ENCODE measurements at places on chromosomes 6 and 20.
A peak's percentile ranks its signal among the peaks of the same experiment; 100 is the strongest.

GRCh38 chr6:41494212-41495110, 51.7 kb upstream of the FOXP4 start:
- no peak for DNase-seq

DNA sequence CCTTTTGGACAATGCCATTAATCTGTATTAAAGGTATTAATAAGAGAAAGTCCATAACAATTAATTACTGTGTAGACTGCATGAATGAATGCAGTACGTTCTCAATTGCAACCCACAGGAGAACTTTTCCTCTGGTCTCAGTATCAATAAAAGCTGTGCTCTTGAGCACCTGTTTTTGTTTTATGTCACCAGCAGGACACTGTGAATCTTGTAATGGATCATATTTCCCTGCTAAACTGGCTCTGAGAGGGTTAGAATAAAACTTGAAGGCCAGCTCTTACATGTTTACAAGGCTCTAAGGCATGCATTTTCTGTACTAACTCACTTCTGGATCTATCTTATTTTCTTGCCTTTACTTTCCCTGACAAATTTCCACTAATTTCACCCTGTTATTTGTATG, 214.3 kb upstream of the PLN start:
- DNase-seq: no peak

DNA sequence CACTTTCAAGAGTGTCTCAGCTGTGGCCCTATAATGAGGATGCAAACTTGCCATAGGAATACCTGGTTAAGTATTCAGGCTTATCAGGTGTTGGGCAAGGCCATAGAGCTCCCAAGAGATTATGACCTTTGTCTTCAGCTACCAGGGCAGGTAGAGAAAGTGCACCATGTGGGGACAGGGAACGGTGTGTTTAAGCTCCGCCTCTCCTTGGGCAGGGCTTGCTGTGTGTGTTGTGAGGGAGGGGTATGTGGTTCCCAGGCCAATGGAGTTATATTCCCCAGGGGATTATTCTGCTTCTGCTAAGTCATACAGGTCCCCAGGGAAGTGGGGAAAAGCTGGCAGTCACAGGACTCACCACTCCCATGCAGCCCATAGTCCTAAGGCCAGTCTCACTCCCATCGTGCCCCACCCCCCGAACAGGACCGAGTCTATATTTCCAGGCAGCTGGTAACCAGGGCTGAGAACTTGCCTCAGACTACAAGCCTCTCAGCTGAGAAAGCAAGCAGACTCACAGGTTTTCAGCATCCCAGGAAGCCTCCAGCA, 660.2 kb downstream of the HTR1B start:
- no peak for DNase-seq

DNA sequence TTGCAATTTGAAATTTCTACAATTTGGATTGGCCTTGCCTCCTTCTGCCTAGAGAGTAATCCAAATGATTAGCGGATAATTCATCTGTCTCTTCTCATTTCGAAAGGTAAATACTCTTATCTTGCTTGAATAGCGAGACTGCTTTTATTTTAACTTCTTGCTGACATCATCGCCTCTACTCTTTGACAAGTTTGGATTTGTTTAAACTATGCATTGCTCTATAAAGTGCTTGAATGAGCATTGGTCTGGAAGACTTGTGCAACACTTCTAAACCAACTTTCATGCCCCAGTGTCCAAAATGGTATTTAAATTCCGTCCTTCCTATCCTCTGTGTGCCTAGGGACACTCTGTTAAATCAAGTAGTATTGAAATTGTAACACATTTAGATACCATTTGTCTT, 384.1 kb upstream of the SLC35B3 start:
- no peak for DNase-seq

- DNase-seq: no peak
Measured at GRCh38 chr20:61287583-61288275, 35.7 kb downstream of the CDH4 start.

DNA sequence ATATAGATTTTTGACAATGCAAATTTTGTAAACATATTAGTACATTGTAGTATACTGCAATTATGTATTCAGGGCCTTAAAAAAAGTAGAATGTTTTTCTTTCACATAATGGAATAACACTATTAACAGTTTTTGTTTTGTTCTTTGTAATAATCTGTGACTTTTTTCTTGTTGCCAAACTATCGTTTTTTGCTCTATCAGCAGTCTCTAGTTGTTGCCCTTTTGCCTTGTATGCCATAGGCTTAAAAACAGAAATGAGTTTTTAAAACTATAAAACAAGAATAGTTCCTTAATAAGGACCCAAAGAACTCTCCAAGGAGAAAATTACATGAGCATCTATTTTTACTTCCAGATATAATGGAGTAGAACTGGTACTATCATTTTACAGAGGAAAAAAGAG, 29.5 kb downstream of the REPS1 start:
- DNase-seq: no peak

GRCh38 chr6:113634352-113635163, 222.6 kb upstream of the MARCKS start:
- no peak for DNase-seq

DNA sequence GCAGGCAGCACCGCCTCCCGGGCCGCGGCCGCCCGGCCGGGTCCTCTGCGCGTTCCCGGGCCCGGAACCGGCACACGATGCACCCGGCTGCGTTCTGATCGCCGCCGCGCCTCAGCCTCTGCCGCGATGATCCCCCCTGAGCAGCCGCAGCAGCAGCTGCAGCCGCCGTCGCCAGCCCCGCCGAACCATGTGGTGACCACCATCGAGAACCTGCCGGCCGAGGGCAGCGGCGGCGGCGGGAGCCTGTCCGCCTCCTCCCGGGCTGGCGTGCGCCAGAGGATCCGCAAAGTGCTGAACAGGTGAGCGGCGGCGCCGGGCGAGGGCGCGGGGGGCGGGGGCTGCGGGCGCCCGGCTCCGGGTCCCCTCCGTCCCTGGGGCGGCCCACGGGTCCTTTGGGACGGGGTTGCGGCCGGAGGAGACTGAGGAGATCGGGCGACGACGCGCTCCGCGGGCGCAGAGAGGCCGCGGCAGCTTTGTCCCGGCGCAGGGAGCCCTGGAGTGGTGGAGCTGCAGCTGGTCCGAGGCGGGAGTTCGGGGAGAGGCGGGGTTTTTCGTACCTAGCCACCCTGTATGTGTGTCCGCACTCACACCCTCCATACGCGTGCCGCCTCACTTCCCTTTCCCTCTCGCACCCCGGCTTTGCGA, 659 bp downstream of the SLC35F1 start:
- DNase-seq: no peak

DNA sequence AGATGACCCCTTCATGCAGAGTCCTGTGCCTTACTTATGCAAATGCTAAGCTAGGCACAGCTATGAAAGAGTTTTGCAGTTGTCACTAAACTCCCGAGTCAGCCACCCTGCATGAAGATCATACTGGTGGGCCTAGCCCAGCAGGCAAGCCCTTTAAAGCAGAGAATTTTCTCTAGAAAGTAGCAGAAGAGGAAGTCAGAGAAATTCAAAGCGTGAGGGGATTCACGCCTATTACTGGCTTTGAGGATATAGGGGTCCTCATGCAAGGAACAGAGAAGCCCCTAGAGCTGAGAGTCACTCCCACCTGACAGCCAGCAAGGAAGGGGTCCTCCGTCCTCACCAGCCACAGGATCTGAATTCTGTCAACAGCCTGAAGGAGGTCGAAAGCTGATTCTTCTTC, 54.6 kb downstream of the MYB start:
- DNase-seq: no peak

GRCh38 chr6:62150048-62150663, 135.9 kb downstream of the KHDRBS2 start:
- no peak for DNase-seq

DNA sequence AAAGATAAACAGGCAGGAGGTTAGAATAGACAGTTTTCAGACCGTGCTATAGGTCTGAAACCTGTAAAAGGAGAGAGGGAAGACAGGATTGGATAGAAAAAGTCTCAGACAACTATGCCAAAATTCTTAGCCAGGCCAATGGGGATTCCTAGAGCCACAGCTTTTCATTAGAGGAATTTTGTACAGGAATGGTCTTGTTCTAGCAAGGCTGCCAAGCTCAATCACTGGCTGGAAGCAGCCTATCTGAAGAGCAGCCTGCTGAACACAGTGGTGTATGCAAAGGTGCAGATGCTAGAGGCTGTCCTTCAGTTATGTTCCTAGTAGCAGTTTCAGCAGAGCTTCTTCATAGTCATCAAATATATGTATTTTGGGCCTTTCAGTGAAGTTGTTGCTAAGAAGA, 313.1 kb downstream of the GRIK2 start:
- no peak for DNase-seq

DNA sequence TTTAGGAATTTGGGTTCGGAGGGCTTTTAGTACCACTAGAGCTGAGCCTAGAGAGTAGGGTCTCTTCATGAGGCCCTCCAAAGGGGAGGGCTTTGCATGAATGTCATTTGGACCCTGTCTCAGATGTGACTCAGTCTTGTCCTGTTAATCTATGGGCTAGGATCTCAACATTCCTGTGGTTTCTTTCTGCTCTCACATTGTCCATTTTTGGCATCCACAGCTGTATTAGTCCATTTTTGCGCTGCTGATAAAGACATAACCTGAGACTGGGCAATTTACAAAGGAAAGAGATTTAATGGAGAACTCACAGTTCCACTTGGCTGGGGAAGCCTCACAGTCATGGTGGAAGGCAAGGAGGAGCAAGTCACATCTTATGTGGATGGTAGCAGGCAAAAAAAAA, 61.0 kb downstream of the CRYBG1 start:
- no peak for DNase-seq

DNA sequence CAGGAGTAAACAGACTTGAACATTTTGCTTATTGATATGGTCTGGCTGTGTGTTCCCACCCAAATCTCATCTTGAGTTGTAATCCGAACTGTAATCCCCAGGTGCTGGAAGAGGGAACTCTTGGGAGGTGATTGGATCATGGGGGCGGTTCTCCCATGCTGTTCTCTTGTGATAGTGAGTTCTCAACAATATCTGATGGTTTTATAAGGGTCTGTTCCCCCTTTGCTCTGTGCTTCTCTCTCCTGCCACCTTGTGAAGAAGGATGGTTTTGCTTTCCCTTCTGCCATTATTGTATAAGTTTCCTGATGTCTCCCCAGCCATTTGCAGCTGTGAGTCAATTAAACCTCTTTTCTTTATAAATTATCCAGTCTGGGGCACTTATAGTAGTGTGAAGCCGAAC, 40.0 kb downstream of the MYLIP start:
- DNase-seq: no peak

- no peak for DNase-seq
Measured at GRCh38 chr6:106072501-106073090, 13.5 kb upstream of the PRDM1 start.

DNA sequence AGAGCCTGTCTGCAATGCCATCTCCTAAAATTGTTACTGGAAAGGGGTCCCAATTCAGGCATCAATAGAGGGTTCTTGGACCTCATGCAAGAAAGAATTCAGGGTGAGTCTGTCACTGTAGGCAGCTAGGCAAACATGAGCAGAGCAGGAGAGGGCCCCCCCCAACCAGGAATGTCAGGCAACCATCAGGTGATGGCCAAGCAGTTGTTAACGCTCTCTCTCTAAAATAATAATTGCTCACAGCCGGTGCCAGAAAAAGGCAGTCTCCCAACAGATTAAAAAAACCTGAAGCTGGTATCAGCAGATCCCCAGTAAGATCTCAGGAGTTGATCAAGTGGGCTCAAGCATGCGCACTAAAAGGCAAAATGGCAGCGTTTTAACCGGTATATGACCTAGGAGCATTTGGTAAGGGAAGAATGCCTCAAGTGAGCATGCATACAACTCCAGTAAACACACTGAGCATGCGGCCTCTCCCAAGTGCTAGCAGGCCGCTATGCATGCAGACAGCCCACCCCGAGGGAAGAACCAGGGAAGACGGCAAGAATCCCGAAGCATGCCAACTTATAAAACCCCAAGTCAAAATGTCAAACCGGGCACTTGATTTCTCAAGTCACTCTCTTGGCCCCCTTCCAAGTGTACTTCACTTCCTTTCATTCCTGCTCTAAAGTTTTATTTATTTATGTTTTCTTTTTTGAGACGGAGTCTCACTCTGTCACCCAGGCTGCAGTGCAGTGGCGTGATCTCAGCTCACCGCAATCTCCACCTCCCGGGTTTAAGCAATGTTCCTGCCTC, 44.0 kb upstream of the RNGTT start:
- DNase-seq: no peak

GRCh38 chr6:47203266-47203937, 106.3 kb downstream of the TNFRSF21 start:
- no peak for DNase-seq

- DNase-seq: no peak
Measured at GRCh38 chr20:46139266-46139889, 21.3 kb downstream of the CD40 start.

- peak; percentile 67 for DNase-seq
Measured at GRCh38 chr6:44086931-44087574, 40.2 kb downstream of the MRPL14 start.

GRCh38 chr6:27187231-27188060, 60.1 kb upstream of the PRSS16 start:
- DNase-seq: no peak

GRCh38 chr6:25713824-25714223, 40.7 kb upstream of the SLC17A4 start:
- no peak for DNase-seq

- no peak for DNase-seq
Measured at GRCh38 chr6:112752305-112752704, 405.2 kb downstream of the RFPL4B start.

GRCh38 chr6:105485456-105485855, 82.6 kb upstream of the PREP start:
- no peak for DNase-seq

DNA sequence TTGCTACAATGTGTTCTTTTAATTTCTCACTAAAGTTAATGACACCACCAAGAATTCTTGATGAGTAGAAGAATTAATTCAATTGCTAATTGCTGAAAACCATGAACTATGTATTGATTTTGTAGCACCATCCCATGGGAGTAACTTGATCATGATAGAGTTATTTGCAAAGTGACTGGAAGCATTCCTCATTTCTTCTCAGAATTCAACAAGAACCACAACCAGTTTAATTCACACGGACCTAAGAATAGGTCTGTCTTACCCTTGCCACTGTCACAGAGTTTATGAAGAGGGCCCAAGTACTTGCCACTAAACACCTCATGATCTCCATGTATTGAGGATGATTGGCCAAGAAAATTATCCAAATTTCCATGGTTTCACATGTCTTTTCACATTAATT, 222.2 kb downstream of the TMEM242 start:
- DNase-seq: no peak

GRCh38 chr6:166718516-166718915, 91.5 kb upstream of the RPS6KA2 start:
- no peak for DNase-seq

GRCh38 chr20:39246436-39246835, 284.3 kb downstream of the DHX35 start:
- DNase-seq: no peak

- DNase-seq: no peak
Measured at GRCh38 chr6:15336900-15337560, 91.2 kb downstream of the JARID2 start.

GRCh38 chr20:49386848-49387580, 95.5 kb downstream of the KCNB1 start:
- no peak for DNase-seq

GRCh38 chr20:47551222-47551621, 49.5 kb downstream of the NCOA3 start:
- no peak for DNase-seq

Data from heart right ventricle (tissue), 16 donors.